ENCODE measurements at places on chromosomes 6 and 20.

DNA sequence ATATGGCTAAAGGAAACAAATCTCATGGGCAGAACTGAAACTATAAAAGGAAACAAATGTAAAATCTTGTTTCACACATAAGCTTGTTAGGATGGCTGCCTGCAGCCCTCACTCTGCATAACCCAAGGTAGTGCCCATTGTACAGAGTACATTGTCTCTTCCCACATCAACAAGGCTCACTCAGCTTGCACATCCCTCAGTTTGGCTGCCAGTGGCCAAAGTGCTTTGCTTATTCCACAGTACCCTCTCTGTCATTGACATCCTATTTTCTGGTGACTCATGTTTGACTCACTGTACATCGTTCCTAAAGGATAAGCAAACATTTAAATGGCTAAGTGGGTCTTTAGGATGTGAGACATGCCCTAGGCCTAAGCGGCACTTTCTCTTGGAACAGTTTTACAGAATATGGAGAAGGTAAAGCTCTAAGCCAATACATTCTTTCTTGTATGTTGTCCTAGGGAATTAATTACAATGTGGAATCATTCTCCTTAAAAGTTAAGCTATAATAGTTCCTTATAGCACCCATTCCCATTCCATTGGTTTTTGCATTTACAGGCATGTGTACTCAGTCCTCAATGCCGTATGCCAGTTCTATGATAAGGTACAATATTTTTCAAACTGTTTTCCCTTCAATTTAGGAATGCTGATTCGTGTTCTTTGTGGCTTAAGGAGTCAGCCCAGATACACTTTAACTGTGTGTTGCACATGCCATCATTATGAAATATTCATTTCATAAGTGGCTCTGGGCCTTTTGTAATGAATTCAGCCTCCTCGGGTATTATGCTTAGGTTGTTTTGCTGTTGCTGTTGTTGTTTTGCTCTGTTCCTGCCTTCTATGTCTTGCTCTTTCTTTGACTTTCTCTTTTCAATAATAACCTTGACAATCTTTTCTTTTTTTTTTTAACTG lies 5.5 kb downstream of the ANKEF1 start:
- no peak for DNase-seq

GRCh38 chr6:147735924-147736323 lies 227.4 kb downstream of the SAMD5 start:
- no peak for DNase-seq

- no peak for DNase-seq
Measured at GRCh38 chr6:36586606-36587005, 7.6 kb upstream of the SRSF3 start.

- no peak for DNase-seq
Measured at GRCh38 chr6:7341989-7342742, 29.2 kb upstream of the SSR1 start.

DNA sequence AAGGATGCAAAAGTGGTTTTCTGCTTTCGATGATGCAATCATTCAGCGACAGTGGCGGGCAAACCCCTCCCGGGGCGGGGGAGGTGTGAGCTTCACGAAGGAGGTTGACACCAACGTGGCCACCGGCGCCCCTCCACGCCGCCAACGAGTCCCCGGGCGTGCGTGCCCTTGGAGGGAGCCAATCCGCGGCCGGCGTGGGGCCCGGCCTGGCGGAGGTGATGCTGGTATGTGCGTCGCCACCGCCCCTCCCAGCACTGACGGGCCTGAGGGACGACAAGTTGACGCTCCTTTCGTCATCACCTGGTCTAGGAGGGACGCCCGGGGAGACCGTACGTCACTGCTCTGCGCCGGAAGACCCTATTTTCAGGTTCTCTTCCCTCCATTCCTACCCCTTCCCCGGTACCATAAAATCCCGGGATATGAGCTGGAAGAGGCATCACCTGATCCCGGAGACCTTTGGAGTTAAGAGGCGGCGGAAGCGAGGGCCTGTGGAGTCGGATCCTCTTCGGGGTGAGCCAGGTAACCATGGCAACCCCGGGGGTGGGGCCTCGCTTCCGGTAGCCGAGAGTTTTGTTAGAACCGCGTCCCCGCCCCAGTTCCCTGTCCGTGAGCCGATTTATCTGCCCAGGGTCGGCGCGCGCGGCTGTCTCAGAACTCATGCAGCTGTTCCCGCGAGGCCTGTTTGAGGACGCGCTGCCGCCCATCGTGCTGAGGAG lies at the start of gene DXO:
Gene DXO (minus strand): TSS at position 146 of the 716 bp plus-strand sequence. CDS start 463 bp downstream, outside the sequence.
- DNase-seq: peak; percentile 95

DNA sequence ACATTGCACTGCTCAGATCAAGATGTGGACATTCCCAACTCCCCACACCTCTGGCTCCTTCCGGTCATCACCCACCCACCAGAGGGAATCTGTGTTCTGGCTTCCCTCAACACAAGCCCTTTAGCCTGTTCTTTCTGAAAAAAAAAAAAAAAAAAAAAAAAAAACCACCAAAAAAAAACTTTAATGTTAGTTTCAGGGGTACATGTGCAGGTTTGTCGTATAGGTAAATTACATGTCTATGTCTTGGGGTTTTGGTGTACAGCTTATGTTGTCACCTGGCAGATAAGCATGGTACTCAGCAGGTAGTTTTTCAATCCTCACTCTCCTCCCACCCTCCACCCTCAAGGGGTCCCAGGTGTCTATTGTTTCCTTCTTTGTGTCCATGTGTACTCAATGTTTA lies 135.8 kb upstream of the FOXA2 start:
- no peak for DNase-seq
